ENCODE measurements at places on chromosomes 16 and 17.

DNA sequence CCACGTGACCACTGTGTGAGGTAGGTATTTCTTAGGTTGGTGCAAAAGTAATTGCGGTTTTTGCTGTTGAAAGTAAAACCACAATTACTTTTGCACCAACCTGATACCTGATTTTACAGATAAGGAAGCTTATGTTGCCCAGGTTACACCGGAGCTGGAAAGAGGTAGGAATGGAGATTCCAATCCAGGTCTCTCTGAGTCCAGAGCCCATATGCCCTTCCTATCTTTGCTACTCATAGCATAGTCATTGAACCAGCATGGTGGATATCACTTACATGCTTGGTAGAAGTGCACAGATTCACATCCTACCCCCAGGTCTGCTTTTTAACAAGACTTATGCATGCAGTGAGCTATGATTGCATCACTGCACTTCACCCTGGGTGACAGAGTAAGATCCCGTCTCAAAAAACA, 61.8 kb downstream of the ARSG start:
- peak; percentile 32 for DNase-seq

DNA sequence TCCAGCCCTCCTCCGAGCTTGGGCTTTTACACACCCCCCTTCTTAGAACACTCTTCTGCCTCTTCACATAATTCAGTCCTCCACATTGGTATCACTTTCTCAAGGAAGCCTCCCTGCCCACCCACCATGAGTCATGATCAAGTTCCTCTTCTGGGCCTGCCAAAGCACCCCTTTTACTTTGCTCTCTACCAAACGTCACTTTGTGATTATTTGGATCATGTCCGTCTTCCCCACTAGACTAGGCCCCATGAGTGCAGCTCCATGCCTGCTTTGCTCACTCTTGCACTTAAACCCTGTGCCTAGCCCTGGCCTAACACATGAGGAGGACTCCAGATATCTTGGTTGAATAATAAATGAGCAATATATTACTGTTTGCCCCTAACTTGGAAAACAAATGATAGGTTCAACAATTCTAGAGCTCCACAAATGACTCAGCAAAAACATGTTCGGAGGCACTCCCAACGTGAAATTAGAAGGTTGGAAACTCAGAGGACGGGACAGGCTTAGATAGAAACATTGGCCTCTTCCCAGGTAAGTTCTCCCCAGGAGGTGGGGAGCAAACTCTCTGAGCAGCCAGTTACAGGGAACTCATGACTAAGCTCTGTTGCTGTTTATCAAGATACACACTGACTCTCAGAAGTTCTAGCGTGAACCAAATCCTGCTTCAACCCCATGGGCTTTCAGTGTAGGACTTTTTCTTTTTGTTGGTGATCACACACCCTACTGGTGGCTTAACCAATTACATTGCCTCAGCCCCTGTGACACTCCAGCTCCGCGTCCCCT, 28.3 kb downstream of the G6PC1 start:
- peak; percentile 8 for DNase-seq

DNA sequence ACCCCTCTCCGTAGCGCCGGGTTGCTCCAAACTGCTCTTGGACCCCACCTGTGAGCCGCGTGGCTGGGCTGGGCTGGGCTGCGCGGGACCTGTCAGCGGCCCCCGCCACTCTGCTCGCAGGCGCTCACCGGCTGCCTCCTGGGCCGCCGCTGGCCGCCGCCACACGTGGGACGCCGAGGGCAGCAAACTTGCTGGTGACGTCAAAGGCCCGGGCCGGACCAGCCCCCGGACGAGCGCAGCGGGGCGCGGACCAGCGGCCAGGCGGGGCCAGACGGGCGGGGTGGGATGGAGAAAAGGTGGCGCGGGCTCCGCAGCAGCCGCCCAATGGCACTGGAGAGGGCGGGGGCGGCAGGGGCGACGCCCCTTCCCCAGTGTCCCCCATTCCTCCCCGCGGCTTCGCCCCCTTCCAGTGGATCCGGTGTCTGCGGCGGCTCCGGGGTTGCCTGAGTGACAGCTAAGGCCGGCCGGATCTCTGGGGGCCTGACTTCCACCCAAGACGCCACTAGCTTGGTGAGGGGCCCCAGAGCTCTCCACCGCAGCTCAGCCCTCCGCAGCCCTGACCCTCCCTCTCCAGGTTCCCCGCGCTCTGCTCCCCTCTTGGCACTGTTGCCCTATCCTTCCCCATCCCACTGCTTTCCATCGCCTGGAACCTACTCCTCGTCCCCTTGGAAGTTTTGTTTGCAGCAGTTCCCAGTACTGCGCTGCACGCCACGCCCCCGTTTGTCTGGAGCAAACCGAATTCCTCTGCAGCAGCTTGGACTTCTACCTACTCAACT, at the start of gene HS3ST3A1:
Gene HS3ST3A1, minus strand, starts transcription at position 154 of the 776 bp plus-strand sequence. CDS start 800 bp downstream, outside the sequence.
- DNase-seq = no peak

- no peak for DNase-seq
Observed at GRCh38 chr16:89545831-89546574, 14.5 kb upstream of the RPL13 start.
